ENCODE measurements at places on chromosomes 3 and 15. TPM values are rescaled to one million over a fixed set of nuclear protein-coding genes. Genes with fewer than 3 reads are reported as not detected.

TMEM108 gene
- total RNA-seq: not detected

ZNF621 gene
- total RNA-seq: 9.7 TPM

ROPN1 gene
- not detected for total RNA-seq

DNA sequence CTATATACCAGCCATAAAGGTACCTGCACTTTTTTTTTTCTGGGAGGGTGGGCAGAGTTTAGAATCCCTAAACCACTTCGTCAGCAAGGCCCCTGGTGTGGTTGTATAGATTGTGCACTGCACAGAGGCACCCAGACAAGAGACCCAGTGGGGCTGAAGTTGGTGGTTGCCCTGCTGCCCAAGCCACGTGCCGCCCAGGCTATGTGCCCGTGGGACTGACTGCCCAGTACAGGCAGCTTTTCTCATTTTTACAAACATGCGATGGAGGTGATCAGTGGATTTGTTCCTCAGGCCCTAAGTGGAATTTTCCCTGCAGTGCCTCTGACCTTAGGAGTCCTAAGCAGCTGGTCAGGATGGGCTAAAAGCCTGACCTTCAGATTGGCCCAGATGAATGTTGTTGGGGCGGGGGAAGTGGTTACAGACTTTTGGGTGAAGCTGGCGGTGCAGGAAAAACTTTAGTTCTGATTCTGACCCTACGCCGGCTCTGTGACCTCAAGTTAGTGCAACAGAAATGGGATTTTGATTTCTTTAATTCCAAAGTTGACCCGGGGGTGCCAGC, 34.9 kb upstream of the LIMD1 start:
- DNase-seq: no peak

DNA sequence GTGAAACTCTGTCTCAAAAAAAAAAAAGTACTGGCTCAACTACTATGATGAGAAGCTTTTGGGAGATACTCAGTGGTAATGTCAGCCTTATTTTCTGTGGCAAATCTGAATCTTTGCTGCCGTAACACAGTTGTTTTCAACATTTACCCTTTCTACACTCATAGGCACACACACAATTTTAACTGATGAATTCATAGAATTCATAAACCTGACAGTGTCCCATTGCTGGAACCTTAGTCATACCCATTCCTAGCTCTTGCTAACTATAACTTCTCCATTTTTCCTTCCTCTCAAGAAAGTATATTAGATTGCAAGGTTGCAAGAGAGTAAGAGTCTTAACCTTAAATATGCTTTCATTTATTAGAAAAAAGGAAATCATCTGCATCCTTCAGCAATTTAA, 496.6 kb downstream of the FHIT start:
- DNase-seq: no peak

- DNase-seq: no peak
These were observed 174.5 kb downstream of the CACNA1D start for GRCh38 chr3:53668872-53669271.

DNA sequence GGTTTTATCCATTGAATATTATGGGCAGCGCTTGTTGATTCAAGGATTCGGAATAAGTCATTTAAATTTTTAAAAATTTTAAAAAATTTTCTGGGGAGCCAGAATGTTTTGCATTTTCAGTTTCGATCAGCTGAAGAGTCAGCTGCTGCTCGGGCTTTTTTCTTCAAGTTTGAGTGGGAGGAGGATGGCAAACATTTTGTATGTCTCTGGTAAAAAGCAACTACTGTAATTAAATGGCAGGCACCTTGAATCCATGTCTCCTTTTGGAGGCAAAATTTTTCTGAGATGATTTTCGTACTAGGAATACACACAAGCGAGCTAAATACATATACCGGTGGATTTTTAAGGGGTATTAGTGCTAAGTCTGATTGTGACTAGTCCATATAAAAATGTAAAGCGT, 612 bp downstream of the C3orf38 start:
- DNase-seq: no peak

DNA sequence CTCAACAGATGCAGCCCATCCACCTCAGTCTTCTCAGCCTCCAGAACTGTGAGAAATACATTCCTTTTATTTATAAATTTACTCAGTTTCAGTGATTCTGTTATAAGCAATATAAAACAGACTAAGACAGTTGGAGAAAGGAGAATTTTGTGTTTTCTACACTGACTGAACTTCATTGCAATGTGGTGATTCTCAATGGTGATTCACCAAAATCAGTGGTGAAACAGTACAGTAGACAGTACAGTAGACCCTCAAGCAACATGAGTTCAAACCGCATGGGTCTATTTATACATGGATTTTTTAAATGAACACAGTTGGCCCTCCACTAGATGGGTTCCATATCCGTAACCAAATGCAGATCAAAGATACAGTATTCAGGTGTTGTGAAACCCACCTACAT, 403.1 kb upstream of the TGFBR2 start:
- no peak for DNase-seq

GRCh38 chr15:47383801-47384200, 333.5 kb upstream of the SEMA6D start:
- DNase-seq: no peak
